CD4-positive, alpha-beta T cell treated with Interleukin-4 for 1 hour (primary cell): ENCODE measurements at places on chromosomes 7 and 10.

- no peak for DNase-seq
These were observed 80.0 kb upstream of the PRKAR2B start for GRCh38 chr7:106964466-106964865.

DNA sequence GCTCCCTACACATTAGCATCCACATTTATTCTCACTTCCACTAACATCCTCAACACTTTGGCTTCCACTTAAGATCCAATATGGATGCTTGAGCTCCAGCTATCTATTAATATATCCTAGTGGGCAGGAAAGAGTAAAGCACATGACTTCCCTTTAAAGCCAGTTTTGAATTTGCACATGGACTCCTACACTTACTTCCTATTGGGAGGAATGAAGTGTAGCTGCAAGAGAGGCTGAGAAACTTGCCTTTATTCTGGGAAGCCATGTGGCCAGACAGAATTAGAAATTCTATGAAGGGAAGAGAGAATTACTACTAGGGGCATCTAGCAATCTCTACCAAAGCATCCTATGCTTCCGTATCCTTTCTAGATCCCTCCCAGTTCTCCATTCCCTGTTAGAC is 3.0 kb upstream of the TSPAN14 start:
- no peak for DNase-seq

GRCh38 chr10:120145107-120145506 is 252.6 kb downstream of the SEC23IP start:
- DNase-seq, result no peak

GRCh38 chr10:131310551-131311401 is 745 bp downstream of the TCERG1L start:
- DNase-seq, result no peak

- peak; percentile 27 for DNase-seq
These were observed 178.9 kb downstream of the SRPK2 start for GRCh38 chr7:105209870-105210269.

GRCh38 chr7:112940314-112940732 is 146.3 kb downstream of the GPR85 start:
- no peak for DNase-seq

DNA sequence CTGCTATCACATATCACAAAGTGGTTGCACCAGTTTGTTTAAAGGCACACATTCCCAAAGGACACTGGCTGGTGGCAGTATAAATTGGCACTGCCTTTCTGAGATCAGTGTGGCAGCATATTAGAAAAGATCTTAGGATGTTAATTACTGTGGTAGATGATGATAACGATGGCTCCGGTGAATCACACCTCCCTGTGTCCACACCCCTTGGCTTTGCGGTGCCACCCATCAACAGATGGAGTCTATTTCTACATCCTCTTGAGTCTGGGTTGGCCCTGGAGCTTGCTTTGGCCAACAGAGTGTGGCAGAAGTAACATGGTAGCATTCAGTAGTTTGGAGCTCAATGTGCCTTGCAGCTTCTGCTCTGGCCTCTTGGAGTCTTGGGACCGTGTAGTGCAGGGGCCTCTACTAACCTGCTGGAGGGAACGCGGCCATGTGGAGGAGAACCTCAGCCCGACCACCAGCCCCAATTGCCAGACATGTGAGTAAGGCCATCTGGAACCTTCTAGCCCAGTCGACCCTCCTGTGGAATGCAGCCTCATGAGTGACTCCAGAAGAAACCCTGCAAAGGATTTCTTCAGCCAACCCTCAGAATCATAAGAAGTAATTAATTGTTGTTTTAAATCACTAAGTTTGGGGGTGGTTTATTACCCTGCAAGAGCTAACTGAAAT is 27.2 kb upstream of the PLEKHA1 start:
- no peak for DNase-seq

- no peak for DNase-seq
These were observed 38.5 kb downstream of the CRTAC1 start for GRCh38 chr10:97991871-97992270.

- DNase-seq, result no peak
These were observed 126.1 kb downstream of the RNF32 start for GRCh38 chr7:156766666-156767065.

GRCh38 chr7:48924433-48924832 is at the start of gene CDC14C:
CDC14C (plus strand) TSS chr7:48924547; CDS start chr7:48924673, 126 bp downstream.
- no peak for DNase-seq

DNA sequence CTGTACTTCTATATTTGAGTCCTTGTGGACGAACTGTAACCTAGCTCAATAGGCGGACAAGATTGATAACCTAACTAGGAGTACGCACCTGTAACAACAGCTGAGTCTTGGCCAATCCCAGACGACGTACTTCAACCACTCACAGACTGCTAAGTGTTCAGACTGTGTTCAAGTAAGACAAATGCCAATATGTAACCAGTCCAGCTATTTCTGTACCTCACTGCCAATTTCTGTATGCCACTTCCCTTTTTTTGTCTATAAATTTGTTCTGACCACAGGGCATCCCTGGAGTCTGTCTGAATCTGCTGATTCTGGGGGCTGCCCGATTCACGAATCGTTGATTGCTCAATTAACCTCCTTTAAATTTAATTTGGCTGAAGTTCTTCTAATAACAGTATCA is 32.2 kb downstream of the HACD1 start:
- DNase-seq, result no peak

GRCh38 chr7:73700069-73700423 is 16.6 kb downstream of the BUD23 start:
- no peak for DNase-seq

GRCh38 chr10:65793738-65794425 is 1132.0 kb upstream of the LRRTM3 start:
- no peak for DNase-seq

DNA sequence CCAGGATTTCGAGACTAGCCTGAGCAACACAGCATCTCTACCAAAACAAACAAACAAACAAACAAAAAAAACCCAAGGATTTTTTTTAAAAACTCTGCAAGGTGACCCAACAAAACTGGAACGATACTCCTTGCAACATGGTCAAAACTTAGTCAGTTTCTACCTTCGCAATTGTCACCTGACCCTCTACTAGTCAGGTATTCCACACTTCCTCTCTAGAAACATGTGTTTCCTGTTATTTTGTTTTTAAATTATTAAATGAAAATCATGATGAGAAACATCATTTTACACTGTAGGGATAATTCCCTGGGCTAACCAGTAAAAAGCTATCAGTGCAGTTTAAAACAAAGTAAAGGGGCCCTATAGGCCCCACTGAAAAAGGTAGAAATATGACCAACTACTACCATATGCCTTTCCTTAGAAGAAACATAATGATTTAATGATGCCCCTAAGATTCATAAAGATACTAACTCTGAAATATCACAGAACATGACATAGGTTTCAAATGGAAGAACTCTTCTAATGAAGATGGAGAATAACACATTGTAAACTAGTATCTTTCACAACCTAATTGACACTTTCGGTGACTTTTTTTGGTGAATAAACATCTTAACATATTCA is 8.7 kb downstream of the BRAF start:
- no peak for DNase-seq
